MG63 (cell line): ENCODE measurements at places on chromosomes 7 and 10. TPM values are rescaled to one million over a fixed set of nuclear protein-coding genes. Genes with fewer than 3 reads are reported as not detected.
A peak's percentile ranks its signal among the peaks of the same experiment; 100 is the strongest.

- no peak for DNase-seq
Observed at GRCh38 chr10:103500481-103500880, 7.0 kb downstream of the NEURL1 start.

GRCh38 chr10:117421985-117422384 lies 46.7 kb upstream of the PDZD8 start:
- DNase-seq, result no peak

The LOXL4 gene
- total RNA-seq, result not detected in 2 replicates

DNA sequence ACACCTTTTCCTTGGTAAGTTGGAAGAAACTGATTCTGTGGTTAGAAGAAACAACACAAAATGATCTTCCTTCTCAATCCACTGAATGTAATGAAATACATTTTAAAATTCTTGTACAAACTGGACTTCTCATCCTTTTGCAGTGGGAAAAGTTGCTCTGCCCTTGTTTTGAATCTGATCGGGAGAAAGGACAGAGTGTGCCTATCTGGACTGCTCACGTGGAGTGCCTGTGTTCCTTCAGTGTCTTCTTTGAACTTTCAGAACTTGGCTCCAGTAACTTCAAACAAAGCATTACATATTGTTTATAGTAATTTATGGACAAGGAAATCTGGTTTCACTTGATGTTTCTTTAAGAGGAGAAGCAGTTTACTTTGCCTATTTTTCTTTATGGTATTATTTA lies 17.1 kb downstream of the SLC26A3 start:
- DNase-seq, result no peak

DNA sequence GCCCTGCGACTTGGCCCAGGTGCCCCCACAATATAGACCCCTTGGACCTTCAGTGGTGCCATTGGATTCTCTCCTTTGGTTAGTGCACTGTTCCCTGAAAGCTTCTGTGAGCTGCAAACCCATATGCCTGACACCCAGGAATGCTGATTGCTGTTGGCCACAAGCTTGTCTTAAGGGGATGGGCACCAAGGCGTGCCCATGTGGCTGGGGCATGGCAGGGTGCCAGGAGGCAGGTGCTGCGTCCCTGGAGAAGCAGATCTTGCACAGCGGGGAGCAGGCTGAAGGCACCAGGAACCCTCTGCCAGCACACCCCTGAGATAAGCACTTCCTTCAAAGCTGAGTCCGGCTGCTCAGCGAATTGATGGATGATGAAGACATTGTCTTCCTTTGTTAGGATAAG lies 411.8 kb downstream of the SDK1 start:
- DNase-seq, result no peak

The ARHGAP22 gene
- 20.7 and 23.2 TPM in 2 replicates for total RNA-seq

The SPDYE2 gene
- not detected in 2 replicates for total RNA-seq

DNA sequence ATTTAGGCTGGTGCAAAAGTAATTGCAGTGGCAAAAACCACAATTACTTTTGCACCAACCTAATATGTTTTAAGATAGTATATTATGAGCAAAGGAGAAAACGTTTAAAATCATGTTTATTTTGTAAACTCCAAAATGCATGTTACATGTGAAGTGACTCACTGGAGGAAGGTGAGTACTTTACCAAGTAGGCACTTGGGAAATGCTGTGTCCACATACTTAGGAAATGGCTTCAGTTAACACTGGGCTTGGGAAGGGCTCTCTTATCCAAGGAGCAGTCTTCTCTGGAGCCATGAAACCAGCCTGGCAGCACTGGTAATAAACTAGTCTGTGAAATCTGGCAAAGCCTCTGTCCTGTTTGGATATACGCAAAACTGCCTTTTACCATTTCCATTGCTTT lies 4.4 kb downstream of the RPS24 start:
- no peak for DNase-seq

The HECTD2 gene
- total RNA-seq, result 2.5 and 8.4 TPM in 2 replicates

The FKBP14 gene
- total RNA-seq, result 8.1 and 16.1 TPM in 2 replicates

DNA sequence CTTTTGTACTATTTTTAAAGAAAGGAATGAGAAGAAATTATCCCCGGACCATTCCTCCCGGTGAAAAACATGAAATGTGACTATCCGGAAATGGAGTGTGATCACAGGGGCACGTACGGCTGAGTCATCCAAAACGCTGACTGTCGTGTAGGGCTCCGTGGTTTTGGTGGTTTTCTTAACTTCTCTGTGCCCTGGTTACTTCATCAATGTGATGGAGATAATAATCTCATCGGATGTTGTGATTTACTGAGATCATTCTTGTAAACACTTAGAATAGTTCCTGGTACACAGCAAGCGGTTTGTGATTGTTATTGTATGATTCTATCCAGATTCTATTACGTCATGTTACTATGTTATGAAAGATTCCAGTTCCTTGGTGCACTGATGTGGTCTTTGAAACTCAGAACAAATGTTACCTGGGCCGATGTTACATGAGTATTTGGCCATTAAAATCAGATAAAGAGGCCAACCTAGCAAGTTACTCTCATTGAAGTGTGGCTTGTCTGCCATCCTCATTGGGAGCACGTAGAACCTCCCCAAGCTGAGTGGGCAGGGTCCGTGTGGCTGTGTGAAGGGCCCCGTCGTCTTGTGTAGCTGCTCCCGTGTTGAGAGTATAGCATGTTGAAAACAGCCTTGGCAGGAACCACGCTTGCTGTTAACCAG lies 99.5 kb downstream of the CAMK1D start:
- peak; percentile 79 for DNase-seq

- peak; percentile 13 for DNase-seq
Observed at GRCh38 chr10:124612611-124613498, 131.3 kb downstream of the FAM53B start.

GRCh38 chr7:44898039-44898438 lies 12.7 kb upstream of the PURB start:
- no peak for DNase-seq

The CTNNA3 gene
- total RNA-seq, result 1.1 TPM in 1 of 2 replicates, not detected in the other

DNA sequence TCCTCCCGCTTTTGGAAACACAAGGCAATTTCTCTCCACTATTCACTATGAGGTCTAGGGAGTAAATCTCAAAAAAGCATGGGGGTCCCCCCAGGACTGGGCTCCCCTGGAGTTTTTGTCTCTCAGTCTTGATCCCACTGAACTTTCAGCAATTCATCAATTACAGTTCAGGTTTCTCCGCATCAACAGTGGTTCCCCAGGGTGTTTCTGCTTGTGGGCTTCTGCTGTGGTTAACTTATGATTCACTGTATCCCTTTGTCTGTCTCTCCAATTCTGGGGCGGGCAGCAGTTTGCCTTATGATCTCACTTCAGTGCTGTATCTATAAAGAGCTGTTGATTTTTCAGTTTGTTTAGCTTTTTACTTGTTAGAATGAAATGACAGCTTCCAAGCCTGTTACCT lies 142.6 kb upstream of the CDC14C start:
- no peak for DNase-seq

The SYCE1 gene
- total RNA-seq, result not detected in 2 replicates

GRCh38 chr10:52394246-52394645 lies 80.2 kb downstream of the DKK1 start:
- DNase-seq, result no peak

- no peak for DNase-seq
Observed at GRCh38 chr7:63092951-63093350, 905.7 kb upstream of the ZNF722 start.

DNA sequence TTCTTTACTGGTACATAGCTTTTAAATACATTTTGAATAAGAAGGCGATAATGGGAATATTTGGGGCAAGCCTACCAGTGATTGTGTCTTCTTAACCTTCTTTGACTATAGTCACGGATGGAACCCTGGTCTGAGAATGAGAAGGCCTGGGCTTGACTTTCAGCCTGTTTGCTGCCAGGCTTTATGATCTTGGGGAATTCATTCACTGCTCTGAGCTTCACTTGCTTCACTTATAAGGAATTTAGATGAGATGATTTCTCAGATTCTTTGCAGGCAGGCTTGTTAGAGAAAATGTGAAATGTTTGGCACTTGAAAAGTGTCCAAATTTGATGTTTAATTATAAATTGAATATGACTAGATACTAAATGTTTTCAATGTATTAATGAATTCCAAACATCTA lies 42.5 kb downstream of the NUP205 start:
- DNase-seq, result no peak

- peak; percentile 92 for DNase-seq
Observed at GRCh38 chr10:94402204-94402842, at the start of gene TBC1D12. Gene TBC1D12 (plus strand): TSS chr10:94402541. CDS start chr10:94402614, 73 bp downstream.

The SEPHS1 gene
- 82.1 and 109 TPM in 2 replicates for total RNA-seq

DNA sequence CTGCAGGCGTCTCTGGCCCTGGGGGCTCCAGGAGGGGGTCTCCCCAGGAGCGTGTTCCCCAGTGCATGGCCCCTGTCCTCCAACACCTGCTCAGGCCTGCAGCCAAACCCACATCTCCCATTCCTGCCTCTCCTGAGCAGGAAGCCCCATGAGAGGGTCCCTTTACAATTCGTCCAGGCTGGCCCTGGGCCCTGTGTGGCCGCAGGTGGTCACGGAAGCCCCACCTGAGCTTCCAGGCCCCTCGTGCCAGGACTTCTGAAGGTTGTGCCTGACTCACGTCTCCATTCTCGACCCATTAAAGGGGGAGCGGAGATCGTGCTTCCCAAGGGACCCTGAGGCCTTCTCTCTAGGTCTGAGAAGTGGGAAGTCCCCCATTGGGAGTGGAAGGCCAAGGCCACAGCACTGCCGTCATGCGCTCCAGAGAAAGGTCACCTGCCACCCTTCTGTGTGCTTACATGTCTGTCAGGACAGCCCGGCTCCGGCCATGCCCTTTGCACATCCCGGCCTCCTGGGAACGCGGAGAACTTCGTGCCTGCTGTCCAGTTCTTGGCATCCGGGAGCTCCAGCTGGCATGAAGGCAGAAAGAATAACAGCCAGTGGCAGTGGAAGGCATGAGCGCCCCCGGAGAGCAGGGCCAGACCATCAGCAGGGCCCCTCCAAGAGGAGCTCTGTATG lies 382.3 kb downstream of the DNAJB6 start:
- DNase-seq, result no peak

DNA sequence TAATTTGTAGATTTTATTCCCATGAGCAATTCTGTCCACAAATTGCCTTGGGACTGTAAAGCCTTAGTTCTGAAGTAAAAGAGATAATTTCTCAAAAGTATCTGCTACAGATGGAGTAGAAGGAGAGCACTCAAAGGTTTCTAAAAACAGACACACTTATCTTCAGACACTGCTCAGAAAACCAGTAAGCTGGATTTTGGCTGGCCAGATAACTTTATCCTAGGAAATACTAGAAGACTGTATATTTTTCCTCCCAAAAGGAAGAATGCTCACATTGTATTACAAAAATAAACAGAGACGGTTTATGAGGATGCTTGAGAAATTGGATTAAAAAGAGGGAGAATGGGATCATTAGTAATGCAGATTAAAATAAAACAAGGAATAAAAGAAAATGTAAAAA lies 178.0 kb upstream of the IGFBP3 start:
- no peak for DNase-seq

The MYOZ1 gene
- total RNA-seq, result not detected in 2 replicates

The BRAF gene
- total RNA-seq, result 4.2 TPM in 2 replicates

The MYH16 gene
- not detected in 2 replicates for total RNA-seq

GRCh38 chr7:99437946-99438572 lies 539 bp downstream of the PTCD1 start:
- DNase-seq, result no peak

- no peak for DNase-seq
Observed at GRCh38 chr7:51786284-51786683, 469.7 kb upstream of the COBL start.

GRCh38 chr10:129741280-129741977 lies 222.6 kb downstream of the EBF3 start:
- DNase-seq, result no peak

The TMEM176B gene
- total RNA-seq, result 0.23 TPM in 1 of 2 replicates, not detected in the other
